ENCODE measurements at places on chromosomes 1 and 21. TPM values are rescaled to one million over a fixed set of nuclear protein-coding genes. Genes with fewer than 3 reads are reported as not detected.

- DNase-seq: no peak
Observed at GRCh38 chr21:27526451-27526850, 559.6 kb upstream of the ADAMTS5 start.

The OR2L2 gene
- total RNA-seq: not detected

The LMX1A gene
- total RNA-seq: 0.37 TPM

DNA sequence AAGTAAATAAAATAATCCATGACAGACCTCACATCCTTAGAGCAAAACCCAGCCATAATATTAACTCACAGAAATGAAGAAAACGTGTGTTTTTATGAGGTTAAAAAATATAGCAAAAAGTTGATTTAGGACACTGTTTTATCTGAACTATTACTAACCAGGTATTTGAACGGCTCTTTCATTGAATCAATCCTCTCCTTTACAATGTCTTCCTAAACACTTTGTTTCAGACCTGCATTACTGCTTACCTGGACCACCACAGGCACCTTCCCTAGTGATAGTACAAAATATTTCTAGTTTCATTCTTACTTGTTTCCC, 25.0 kb downstream of the TBX15 start:
- DNase-seq: no peak

Measured in heart left ventricle (tissue), 16 donors.